Vagina (tissue), 2 donors: ENCODE measurements at places on chromosomes 11 and 22. TPM values are rescaled to one million over a fixed set of nuclear protein-coding genes. Genes with fewer than 3 reads are reported as not detected.
A peak's percentile ranks its signal among the peaks of the same experiment; 100 is the strongest.

GRCh38 chr11:60428517-60428916 is 855 bp upstream of the MS4A5 start:
- no peaks in the 10 kb centered on the region for H3K27me3 ChIP-seq
- no peak overlapping the region for H3K27ac ChIP-seq
- H3K36me3 ChIP-seq: no peaks in the 10 kb centered on the region
- H3K4me3 ChIP-seq: no peak overlapping the region
- no peaks in the 10 kb centered on the region for H3K4me1 ChIP-seq

GRCh38 chr11:62593434-62594044 is 2.2 kb upstream of the TUT1 start:
- H3K4me1 ChIP-seq: peaks cover 32% of the 10 kb centered on the region
- no peak for DNase-seq
- H3K4me3 ChIP-seq: no peak overlapping the region
- H3K27me3 ChIP-seq: no peaks in the 10 kb centered on the region
- H3K36me3 ChIP-seq: peaks cover 48% of the 10 kb centered on the region
- H3K27ac ChIP-seq: no peak overlapping the region

DNA sequence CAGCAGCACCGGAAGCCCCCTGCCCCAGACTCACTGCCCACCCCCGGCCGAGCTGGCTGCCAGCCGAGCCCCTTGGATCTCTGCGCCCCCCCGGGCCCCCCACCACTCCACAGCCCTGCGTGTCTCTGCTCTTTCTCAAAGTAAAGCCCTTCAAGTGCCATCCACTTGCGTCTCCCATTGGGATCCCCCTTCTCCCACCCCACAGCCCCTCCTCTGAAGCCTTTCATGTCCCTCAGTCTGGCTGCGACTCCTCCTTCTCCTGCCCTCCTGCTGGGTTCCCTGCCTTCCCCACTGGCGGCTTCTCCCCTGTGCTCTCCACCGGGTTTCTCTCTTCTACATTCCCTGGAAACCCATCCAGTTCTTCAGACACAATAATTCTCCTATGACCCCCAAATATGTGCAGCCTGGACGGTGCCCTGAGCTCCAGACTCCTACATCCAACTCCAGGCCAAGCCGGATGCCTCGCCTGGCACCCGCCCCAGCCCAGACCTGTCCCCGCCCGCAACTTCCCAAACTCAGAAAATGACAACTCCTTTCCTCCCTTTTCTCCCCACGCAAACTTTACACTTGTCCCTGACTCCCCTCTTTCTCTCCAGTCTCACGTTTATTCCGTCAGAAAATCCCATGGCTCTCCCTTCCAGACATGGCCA is 108.9 kb downstream of the WNT7B start:
- H3K4me3 ChIP-seq: no peak overlapping the region
- no peak overlapping the region for H3K27ac ChIP-seq
- no peaks in the 10 kb centered on the region for H3K36me3 ChIP-seq
- no peaks in the 10 kb centered on the region for H3K27me3 ChIP-seq
- H3K4me1 ChIP-seq: peaks cover 42% of the 10 kb centered on the region
- peak; percentile 72 for DNase-seq

DNA sequence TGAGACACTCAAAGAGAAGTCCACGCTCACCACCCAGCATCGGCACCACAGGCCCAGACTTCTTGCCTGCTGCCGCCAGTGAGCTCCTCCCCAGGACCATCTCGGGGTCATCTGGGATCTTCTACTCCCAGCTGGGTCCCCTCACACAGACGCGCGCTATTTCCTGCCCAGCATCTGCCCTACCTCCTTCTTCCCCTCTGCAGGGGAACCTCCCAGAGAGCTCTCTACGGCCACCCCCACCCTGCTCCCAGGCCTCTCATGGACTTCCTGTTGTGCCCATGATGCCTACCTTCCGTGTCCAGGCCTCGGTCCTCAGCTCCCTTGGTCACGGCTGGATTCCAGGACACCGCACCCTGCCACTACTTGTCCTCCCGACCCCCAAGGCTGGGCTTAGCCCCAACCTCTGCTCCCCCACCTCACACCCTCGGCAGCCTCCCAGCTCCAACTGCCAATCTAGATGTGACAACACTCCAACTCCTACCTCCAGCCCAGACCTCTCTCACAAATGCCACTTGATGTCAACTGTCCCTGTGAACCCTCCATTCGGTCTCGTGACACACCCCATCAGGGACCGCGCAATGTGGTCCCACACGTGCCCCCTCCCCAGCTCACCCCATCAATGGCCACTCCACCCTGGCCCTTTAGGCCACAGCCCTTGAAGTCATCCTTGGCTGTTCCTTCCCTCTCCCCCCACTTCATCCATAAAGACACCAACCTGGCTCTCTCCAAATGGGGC is 45.3 kb downstream of the SGSM3 start:
- no peaks in the 10 kb centered on the region for H3K4me1 ChIP-seq
- no peak overlapping the region for H3K27ac ChIP-seq
- no peak for DNase-seq
- H3K27me3 ChIP-seq: no peaks in the 10 kb centered on the region
- H3K4me3 ChIP-seq: no peak overlapping the region

- no peaks in the 10 kb centered on the region for H3K4me1 ChIP-seq
- no peaks in the 10 kb centered on the region for H3K27me3 ChIP-seq
- H3K27ac ChIP-seq: no peak overlapping the region
- no peak overlapping the region for H3K4me3 ChIP-seq
These were observed 7.3 kb upstream of the SSTR3 start for GRCh38 chr22:37219533-37219932.

- H3K27ac ChIP-seq: no peak overlapping the region
- peaks cover 21% of the 10 kb centered on the region for H3K4me1 ChIP-seq
- no peaks in the 10 kb centered on the region for H3K36me3 ChIP-seq
- no peak overlapping the region for H3K4me3 ChIP-seq
These were observed 84.8 kb upstream of the SHANK2 start for GRCh38 chr11:71336996-71337754.

The C22orf31 gene
- total RNA-seq: not detected

The SCN3B gene
- 3.2 TPM for total RNA-seq

The ZNRF3 gene
- total RNA-seq: 7.9 TPM
